Right lung (tissue), 10 donors: ENCODE measurements at places on chromosomes 6 and 20. TPM values are rescaled to one million over a fixed set of nuclear protein-coding genes. Genes with fewer than 3 reads are reported as not detected.

The PSORS1C2 gene
- not detected for polyA plus RNA-seq

The SLC17A3 gene
- polyA plus RNA-seq: not detected

The RAB32 gene
- polyA plus RNA-seq: 19.9 TPM

The ERVFRD-1 gene
- polyA plus RNA-seq: 0.13 TPM

The CALHM4 gene
- polyA plus RNA-seq: not detected

The AVP gene
- not detected for polyA plus RNA-seq

The HCRTR2 gene
- 0.06 TPM for polyA plus RNA-seq

The TSPO2 gene
- polyA plus RNA-seq: 0.28 TPM

GRCh38 chr6:42347456-42347855, 104.3 kb downstream of the TRERF1 start:
- DNase-seq: no peak

DNA sequence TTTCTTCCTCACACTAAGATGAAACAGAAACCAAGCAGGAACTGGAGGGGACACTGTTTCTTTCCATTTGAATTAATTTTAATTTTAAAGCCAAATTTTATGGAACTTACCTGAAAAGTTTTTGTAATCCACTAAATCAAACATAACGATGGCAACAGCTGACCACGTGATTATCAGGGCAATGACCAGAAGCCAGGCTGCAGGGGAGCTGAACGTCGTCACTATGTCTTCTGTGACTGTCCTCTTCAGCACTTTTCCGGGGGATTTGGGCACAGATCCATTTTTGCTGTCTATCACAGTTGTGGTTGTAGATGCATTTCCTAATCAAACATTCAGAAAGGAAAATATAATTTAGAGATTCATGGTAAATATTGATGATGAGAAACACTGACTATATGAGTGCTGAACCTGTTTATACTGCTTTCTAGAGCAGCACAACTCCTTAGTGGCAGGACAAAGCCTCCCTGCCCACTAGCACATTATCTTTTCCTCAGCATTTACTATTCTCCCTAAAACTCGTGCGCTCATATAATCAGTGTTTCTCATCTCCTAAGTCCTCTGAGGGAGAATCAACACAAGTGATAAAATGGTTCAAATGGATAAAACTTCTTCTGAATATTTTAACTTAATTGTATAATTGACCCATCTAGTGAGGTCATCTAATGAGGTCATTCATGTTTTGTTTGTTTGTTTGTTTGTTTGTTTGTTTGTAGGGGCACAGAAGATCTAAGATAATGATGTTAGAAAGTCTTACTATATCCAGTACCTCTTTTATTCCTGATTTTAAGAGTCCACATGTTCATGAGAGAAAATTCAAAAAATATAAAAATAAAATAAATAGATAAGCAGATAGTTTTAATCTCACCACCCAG, 65.7 kb downstream of the TRDN start:
- DNase-seq: peak; percentile 4

GRCh38 chr20:50308513-50309279, 118.1 kb downstream of the CEBPB start:
- DNase-seq: peak; percentile 94

DNA sequence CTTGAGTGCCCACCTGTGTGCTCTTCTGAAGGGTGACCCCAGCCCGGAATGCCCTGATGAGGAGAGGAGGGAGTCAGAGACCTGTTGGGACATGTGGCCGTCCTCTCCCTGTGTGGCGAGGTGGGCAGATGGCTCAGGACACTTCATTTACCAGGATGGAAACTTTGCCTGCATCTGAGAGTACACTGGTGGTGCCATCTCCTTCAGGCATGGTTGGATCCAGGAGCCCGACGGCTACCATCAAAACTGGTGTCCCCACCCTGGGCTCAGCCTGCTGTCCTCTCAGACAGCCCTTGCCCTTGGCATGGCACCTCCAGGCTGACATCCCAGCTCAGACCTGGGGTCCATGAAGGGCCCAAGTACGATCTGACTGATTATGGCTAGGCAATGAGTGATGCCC, 7.0 kb upstream of the OSBPL2 start:
- DNase-seq: no peak

DNA sequence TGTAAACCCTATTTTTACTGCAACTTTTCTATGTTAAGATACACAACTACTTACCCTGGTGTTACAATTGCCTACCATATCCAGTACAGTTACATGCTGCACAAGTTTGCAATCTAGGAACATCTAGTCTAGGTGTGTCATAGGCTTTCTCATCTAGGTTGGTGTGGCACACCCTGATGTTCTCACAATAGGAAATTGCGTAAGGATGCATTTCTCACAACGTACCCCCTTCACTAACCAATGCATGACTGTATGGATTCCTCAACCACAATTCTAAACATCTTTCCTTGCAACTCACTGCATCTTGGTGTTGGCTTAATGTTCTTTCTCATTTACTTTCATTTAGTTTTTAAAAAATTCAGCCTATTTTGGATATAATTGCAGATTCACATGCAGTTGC, 31.6 kb downstream of the GJA10 start:
- DNase-seq: no peak

- DNase-seq: peak; percentile 7
Measured at GRCh38 chr6:162416831-162417537, 310.6 kb downstream of the PRKN start.

DNA sequence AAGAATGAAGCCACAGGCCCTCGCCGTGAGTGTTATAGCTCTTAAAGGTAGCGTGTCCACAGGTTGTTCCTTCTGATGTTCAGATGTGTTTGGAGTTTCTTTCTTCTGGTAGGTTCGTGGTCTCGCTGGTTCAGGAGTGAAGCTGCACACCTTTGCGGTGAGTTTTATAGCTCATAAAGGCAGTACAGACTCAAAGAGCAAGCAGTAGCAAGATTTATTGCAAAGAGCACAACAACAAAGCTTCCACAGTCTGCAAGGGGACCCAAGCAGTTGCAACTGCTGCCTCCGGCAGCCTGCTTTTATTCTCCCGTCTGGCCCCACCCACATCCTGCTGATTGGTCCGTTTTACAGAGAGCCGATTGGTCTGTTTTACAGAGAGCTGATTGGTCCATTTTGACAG, 5.2 kb downstream of the HIVEP1 start:
- DNase-seq: no peak

- no peak for DNase-seq
Measured at GRCh38 chr6:141153563-141153962, 979.2 kb upstream of the GJE1 start.

DNA sequence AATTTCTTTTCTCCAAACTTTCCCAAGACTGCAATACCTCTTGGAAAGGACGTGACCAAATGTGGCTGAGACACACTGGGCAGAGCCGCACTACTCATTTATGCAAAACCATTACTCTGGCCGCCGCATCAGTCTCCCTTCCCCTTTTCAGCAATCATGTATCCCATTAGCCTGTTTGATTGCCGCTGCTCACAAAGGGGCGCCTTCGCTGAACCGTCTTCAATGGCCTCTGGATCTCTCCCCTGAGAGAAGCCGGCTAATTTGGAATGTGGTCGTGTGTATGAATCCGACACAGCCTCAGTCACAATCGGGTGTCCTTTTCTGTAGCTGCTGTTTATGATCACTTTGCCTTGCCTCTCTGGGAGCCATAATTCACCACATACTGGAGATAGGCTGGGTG, 361.1 kb downstream of the ZFAND3 start:
- DNase-seq: no peak

DNA sequence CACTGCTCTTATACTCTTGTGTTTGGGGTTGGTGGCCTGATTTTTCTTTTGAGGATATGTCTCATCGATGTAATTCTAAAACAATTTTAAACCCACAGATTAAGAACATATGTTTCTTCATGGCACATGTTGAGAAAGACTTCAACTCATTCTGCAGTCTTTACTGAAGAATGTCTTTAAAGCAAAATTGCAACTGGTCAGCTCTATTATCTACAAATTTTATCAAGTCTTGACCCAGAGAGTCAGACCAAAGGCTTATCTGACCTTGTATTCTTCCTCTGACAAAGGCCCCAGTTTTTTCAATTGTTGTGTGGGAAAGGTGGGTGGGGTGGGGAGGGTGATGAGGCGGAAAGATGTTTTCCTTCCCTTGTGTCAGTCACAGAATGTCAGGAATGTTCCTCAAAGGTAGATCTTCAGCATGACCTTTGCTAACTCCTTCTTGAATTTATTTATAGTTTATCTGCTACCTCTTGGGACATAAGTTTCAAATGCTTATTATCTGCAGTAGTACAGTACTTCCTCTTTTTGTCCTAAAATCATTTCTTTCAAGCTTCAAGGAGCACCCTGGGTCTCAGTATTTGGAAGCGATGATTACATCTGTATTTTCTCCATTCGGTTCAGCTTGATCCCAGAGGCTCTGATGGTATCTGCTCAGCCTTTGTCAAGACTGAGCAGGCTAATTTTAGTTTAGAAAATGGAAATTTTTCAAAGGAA, 63.2 kb upstream of the TIAM2 start:
- DNase-seq: no peak

DNA sequence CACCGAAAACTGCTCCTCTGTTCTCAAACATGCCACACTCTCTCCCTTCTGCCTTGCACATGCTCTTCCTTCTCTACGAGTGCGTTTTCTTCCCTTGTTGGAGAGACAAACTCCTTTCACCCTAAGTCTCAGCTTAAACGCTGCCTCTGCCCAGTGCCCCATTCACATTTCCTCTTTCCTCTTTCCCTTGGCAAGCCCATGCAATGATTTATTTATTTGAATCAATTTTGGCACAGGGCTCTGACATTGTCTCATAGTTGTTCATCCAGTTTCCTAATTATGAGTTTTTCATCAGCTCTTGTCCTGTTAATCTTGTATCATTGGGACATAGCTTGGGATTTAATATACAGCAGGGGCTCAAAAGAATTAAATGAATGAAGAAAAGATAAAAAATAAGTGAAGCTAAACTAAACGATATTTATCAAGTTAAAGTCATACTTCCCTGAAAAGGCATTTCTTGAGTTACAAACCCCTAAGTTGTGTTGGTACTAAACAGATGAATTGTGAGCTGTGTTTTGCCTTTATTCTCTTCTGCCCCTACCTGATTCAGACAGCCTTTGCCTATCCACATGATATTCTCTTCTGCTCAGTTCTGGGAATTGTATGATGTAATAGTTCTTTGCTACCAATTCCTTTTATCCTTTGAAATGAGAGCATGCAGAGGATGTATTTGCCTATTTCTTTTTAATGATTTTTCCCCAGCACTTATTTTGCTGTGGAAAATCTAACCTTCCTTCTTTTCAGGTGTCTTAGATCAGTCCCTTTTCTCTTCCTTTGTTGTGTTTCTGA, 704.4 kb downstream of the UTRN start:
- DNase-seq: no peak

- no peak for DNase-seq
Measured at GRCh38 chr6:441126-441920, 49.8 kb downstream of the IRF4 start.

- DNase-seq: no peak
Measured at GRCh38 chr6:558089-558488, 98.8 kb downstream of the HUS1B start.

- DNase-seq: no peak
Measured at GRCh38 chr6:53906842-53907241, 112.0 kb downstream of the LRRC1 start.

- DNase-seq: no peak
Measured at GRCh38 chr6:43347021-43347420, 22.4 kb downstream of the ZNF318 start.

DNA sequence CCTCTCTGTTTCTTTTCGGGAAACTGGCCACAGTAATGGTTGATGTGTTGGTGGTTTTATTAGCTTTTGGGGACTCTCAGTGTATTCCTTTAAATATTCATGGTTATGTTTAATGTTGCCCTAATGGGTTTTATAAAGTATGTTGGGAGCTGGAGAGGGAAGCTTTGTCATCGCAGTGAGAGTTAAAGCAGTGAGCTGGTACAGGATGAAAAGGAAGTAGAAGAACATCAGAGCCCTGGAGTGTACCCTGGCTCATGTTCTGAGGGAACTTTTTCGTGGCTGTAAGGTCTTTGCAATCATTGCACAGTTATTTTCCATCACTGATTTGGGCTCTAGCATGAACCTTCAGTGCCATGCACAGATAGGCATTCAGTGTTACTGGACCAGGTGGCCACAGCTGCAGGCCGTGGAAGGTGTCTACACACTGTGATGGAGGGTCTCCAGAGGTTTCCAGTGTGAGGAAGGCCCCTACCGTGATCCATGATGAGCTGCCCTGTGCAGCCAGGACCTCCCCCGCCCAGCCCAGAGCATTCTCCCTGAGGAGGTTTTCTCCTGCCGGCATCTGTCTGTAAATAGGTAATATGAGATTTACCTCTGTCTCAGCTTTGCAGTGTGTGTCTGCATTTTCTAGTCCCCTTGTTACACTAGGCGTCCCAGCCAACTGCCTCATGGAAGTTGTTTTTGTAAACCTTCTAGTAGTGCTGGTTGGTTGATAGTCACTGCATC, 22.4 kb upstream of the TMEM217 start:
- DNase-seq: no peak

GRCh38 chr6:111091987-111092386, 4.7 kb downstream of the SLC16A10 start:
- DNase-seq: no peak

- no peak for DNase-seq
Measured at GRCh38 chr6:116267836-116268588, 11.7 kb downstream of the TSPYL1 start.

DNA sequence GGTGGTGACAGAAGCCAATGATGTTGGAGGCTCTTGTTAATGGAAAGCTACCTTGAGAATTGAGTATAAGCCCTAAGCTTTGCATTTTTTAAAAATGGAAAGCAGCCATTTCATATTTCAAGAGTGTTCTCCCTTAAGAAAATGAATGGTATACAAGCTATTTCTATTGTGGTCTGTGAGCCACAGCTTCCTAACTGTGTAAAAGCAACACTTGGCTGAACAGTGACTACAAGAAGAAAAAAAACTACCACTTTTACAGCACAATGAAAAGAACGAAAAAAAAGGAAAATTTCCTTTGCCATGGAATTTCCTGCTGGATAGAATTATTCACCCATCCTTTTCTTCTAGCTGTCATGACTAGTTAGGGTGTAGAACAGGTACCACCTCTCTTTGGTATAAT, 397.1 kb upstream of the BTBD3 start:
- DNase-seq: no peak

DNA sequence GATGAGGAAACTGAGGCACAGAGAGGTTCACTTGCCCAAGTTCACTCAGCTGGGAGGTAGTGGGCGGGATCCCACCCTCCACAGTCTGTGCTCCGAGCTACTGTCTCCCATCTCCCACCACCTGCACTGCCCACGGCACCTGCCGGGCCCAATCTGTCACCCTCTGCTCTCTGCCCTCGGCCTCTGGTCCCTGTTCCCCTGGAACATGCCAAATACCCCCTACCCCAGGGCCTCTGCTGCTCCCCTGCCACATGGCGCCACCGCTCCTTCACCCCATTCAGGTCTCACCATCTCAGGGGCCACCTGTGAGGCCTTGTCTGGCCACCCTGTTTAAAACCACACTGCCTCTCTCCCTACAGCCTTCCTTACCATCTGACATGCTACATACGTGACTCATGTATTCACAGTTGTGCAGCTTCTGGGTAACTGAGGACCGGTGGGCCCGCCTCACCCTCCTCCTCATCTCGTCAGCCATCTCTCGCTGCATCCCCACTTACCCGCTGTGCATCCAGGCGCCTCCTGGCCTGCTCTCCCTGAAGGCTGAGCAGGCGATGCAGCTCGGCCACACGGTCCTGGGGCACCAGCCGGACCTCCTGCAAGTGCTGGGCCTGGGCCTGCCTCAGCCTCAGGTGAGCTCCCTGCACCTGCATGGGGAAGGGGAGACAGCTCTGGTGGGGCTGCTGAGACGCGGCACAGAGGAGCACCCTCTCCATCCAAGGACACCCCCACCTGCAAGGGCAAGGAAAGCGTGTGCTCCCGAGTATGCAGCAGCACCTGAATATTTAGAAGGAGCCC, 50.6 kb downstream of the GINS1 start:
- no peak for DNase-seq
